ENCODE measurements at places on chromosomes 13 and 19.

DNA sequence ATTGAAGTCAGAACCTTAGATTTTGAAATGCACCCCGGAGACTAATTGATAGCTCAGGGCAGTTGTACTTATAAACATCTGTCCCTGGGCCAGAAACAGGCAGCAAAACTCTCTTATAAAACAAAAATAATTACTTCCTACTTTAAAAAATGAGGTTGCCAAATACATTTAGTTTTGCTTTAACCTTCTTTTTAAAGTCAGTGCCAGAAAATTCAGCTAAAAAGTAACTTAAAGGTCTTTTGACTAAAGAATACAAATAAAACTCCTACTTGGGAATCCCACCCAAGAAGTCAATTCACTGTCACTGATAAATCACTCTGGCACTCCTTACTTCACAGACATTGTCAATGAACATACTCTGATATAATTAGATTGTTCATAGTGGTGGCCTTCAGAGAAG lies 60.7 kb downstream of the DOCK9 start:
- DNase-seq = no peak

- no peak for DNase-seq
Observed at GRCh38 chr19:29708554-29709439, 6.3 kb downstream of the C19orf12 start.

- no peak for DNase-seq
Observed at GRCh38 chr19:8206147-8207087, 2.8 kb upstream of the CERS4 start.

DNA sequence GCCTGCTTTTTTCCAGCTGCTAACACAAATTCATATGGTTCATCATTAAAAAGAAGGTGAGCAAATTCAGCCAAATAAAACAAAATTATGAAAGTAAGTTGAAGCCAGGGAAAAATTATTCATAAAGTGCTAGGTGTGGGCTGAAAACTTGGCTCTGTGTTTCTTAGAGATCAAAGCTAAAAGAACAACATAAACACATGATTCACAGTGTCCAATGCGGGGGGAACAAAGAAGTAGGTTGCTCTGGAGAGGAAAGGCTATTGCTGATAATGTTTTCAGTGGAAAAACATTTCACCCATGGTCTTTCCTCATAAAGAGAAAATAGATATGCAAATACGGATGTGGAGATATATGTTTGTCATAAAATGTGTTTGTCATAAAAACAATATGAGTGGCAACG lies 1691.5 kb upstream of the SLC10A2 start:
- DNase-seq = no peak

GRCh38 chr13:36347531-36348210 lies 1.5 kb upstream of the SPART start:
- no peak for DNase-seq
